Activated CD4-positive, alpha-beta T cell treated with anti-CD3 and anti-CD28 coated beads, Interleukin-2, amount 50 U/mL, for 4 hours (primary cell): ENCODE measurements at places on chromosomes 2 and 18.

DNA sequence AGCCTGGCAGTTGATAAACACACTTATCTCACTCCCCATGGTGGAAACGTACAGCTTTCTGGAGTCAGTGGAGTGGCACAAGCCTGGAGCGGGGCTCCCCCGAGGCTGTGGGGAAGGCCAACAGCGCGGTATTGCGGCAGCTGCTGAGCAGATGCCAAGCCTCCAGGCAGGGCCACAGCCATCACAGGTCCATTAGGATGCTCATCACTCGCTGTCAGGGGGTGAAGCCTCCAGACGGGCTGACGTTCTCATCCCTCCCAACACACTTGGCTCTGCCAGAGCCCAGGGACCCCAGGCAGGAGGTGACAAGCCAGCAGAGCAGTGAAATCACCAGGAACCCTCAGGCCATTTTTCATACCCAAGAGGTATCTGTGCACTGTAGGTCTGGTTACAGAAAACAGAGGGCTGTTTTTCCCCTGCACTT lies 529.2 kb upstream of the KLHL29 start:
- no peak for DNase-seq

- no peak for DNase-seq
These were observed 169.7 kb upstream of the APCDD1 start for GRCh38 chr18:10284540-10285282.

GRCh38 chr2:88919087-88919738 lies 227.7 kb downstream of the RPIA start:
- DNase-seq = no peak

- no peak for DNase-seq
These were observed 94.9 kb upstream of the CTDP1 start for GRCh38 chr18:79584491-79585394.

GRCh38 chr2:215724146-215724545 lies 288.3 kb upstream of the FN1 start:
- no peak for DNase-seq

GRCh38 chr2:130156624-130157004 lies 11.7 kb upstream of the CCDC74B start:
- no peak for DNase-seq

DNA sequence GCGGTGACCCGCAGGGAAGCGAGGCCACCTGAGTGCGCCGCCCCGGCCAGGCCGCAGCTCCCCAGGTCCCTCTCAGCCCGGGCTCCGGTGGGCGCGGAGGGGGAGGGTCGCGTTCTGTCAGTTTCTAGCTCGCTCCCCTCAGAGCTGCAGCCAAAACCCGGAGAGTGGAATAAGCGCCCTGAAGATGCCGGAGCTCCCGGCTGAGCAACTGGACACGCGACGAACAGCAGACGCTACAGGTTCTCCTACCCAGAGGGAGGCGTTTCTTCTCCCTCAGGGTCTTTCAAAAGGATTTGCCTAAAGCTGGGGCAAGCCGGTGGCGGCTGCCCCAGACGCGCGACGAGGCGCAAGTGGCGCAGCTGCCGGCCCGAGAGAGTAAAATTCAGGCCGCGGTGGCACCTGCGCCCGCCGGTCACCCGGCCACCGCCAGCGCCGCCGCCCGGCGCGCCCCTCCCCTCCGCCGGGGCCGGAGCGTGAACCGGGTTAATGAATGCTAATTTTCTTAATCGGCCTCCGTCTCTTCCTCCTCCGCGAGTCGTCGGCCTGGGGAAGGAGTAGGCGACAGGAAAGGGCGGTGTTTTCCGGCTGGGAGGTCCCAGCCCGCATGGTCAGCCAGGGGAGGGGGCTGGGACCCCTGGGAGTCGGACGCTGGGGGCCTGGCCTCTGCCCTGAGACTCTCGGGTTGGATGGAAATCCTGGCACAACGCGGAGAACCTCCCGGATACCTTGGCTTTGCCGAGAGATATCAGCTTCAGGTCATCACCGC lies 845 bp upstream of the CDC42EP3 start:
- DNase-seq = peak; percentile 60

- no peak for DNase-seq
These were observed 73.7 kb downstream of the TANK start for GRCh38 chr2:161233858-161234431.

- DNase-seq = no peak
These were observed 64.4 kb downstream of the SP110 start for GRCh38 chr2:230155359-230155758.

DNA sequence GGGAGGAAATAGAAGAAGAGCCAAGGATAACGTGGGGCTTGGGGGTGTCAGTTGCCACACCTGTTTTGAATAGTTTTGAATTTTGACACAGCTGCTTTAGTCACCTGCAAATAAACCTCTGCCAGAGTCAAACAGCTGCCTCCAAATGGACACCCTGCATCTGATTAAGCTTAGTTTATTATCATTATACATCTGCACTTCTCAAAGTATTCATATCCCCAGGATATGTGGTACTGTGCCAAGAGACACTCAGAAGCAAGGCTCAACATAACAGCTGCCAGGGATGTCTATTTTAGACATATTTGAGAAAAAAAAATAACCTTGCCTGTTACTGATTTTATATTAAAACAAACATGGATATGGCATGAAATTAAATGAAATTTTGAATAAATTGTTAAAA lies 122.5 kb upstream of the WDR75 start:
- no peak for DNase-seq

DNA sequence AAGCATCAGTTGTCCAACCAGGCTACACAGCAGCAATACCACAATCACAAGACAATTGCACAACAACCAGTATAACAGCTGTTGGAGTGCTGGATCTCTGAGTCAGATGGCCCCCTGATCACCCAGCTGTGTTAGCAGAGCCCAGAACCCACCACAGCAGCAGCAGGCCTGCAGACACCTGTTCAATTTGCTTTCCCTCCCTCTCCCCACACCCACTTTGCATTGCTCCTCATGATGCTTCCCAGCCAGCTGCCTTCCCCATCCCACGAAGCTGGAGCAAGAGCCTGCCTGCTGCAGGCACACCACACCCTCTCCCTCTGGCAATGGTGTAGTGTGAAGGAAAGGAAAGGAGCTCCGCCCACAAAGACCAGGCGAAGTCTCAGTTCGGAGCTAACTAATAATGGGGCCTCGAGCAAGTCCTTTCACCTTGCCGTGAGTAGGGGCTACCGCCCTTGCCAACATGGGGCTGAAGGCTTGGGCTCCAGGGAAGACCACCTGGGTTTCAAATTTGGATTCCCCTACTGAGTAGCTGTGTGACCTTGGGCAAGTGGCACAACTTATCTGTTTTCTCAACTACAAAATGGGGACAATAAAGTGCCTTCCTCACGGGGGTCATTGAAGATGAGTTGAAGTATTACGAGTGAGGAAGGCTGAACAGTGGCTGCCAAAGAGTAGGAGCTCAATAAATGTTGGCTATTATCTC lies 19.4 kb upstream of the ZBTB7C start:
- no peak for DNase-seq

- no peak for DNase-seq
These were observed 423.8 kb upstream of the MEX3C start for GRCh38 chr18:51621113-51621863.
